ENCODE measurements at places on chromosomes 1 and 21.

DNA sequence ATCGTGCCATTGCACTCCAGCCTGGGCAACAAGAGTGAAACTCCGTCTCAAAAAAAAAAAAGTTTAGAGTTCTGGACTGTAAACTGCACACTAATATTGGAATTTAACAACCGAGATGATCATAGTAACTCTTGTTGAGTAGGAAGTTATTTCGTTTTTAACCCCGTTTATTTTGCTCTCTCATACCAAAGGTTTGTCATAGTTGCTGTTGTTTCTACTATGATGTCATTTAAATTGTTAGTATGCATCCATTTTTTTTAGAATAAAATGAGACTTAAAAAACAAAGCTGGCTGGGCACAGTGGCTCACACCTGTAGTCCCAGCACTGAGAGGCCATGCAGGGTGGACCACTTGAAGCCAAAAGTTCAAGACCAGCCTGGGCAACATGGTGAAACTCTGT is 49.3 kb downstream of the DOP1B start:
- no peak for DNase-seq

- no peak for DNase-seq
Measured at GRCh38 chr1:50027794-50028193, 4.0 kb upstream of the AGBL4 start.

GRCh38 chr21:36792505-36792967 is 93.6 kb downstream of the SIM2 start:
- peak; percentile 2 for DNase-seq

- DNase-seq, result no peak
Measured at GRCh38 chr1:25026730-25027450, 96.8 kb upstream of the RUNX3 start.

GRCh38 chr1:193264313-193265065 is 78.1 kb upstream of the B3GALT2 start:
- DNase-seq, result no peak

DNA sequence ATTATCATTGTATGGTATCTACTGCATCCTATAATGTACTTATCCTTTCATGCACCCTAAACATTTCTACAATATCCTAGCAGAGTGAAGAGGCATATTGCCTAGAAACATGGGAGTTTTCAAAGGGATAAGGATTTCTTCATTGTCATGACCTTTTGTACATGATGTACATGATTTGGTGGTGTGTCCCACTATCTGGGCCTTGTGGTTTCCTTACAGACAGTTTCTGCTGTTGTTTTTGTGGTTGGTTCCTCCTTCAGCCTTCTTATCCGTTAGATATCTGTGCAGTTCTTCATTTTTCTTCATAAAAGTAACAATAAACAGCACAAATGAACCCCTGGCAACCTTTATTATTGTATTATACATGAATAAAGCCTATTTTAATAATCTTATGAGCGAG is 70.4 kb upstream of the BACH1 start:
- DNase-seq, result no peak

DNA sequence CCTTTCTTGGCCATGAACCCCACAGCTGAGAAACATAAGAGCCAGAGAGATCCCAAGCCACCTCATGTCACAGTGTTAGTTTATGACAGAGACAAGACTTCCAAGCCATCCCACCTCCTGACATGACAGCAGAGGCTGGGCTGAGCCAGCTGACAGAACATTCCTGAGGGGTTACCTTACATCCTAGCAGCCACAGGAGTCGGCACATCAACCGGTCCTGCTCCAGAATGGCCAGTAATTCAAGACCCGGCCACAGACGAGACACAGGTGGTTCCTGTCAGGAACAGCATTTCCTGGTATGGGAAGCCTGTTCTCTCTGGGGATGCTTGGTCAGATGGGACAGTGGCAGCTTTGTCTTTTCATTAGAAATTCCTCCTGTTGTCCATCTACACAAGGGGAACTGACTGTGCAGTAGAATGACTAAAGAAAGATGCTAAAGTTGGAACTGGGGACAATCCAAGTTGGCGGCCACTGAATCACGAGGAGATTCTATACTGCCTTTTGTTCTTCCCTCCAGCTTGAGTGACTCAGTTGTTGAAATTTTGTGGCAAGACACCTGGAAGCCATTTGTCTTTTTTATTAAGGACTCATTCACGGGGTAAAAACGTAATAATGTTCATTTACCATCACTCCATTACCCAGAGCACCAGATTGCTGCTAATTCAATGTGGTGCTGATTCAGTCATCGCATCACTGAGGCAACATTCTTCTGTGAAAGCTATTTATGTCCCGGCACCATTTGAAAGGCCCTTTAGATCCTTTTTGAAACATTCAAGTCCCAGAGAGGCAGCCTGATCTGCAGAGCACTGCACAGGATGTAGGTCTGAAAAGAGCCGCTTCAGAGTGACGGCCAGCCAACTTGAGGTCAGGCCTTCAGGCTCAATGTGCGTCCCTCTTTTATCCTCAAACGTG is 37.2 kb upstream of the NPL start:
- no peak for DNase-seq

DNA sequence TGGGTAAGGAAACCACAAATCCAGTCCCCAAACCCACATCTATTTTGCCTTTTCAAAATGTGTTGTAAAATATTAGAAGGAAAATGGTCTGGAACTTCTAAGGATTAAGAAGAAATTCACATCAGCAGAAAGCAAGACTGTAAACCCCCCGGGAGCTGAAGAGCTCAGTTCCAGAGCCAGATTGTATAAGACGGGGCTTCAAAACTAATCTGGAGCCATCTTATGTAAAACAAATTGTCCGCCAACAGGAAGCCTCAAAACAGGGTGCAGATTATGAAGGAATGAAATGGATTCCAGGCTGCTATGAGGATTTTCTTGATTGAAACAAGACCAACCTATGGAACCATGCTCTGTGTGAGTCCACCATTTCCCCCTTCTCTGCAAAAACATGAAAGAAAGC is 25.1 kb upstream of the HUNK start:
- no peak for DNase-seq

- DNase-seq, result no peak
Measured at GRCh38 chr1:236514703-236515442, 8.9 kb upstream of the LGALS8 start.

GRCh38 chr1:112901387-112901786 is 54.6 kb downstream of the SLC16A1 start:
- no peak for DNase-seq

DNA sequence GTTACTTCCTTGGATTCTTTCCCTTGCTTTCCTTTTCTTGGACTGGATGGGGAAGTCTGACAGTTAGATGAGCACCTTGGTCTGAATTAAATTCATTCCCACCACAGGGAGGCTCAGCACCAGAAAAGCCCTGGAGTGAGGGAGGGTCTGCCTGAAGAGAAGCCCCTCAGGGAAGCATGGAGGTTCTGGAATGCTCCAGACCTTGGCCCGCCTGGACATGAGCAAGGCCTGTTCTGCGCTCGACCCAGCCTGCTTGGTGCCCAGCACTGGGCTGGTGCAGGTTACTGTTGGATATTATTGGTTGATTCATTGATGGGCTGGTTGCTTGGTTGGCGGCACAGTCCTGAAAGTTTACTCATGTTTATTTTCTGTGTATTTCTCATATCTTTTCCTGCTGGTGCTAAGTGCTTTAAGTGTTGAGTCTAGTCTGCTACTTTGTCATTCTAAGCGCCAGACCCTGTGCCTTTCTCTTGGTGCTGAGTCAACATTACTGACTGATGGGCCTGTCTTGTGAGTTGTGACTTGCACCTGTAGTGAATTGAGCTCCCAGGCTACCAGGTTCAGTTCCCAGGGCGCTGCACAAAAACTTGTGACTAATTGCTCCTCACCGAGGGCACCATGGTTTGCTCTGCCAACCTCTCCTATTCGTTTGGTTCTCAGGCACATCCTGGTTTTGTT is 538.5 kb downstream of the KIF26B start:
- DNase-seq, result no peak

DNA sequence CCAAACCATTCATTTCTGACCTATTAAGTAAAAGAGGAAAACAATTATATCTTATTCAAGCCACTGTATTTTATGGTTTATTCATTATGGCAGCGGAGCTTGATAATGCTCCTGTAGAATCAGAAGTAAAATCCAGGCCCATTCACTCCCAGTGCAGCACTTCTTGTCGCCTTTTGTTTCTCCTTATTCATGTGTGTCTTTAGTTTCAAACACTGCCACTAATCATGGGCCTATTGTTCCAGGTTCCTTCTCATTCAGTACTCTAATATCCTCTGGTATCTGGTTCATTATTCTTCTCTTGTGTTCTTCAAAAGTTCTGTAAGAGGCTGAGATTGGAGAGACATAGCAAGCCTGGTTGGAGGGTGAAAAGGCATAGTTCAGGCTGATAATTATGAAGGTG is 218.3 kb downstream of the LRRIQ3 start:
- DNase-seq, result no peak

DNA sequence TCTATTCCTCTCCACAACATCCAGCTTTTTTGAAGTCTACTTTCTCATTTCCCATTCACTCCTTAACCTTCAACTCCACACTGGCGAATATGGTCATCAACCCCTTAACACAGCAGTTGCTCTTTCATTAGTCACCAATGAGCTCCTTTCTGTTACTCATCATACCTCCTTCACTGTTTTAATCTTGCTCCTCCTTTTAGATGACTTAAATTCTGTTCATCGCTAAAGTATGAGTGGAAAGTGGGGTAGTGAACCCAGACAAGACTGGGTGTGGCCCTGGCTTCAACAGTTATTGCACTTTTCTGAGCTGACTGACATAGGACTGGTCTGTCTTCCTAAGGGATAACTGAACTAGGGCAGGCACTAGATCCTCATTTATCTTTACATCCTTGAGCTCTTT is 51.3 kb downstream of the AKT3 start:
- no peak for DNase-seq

DNA sequence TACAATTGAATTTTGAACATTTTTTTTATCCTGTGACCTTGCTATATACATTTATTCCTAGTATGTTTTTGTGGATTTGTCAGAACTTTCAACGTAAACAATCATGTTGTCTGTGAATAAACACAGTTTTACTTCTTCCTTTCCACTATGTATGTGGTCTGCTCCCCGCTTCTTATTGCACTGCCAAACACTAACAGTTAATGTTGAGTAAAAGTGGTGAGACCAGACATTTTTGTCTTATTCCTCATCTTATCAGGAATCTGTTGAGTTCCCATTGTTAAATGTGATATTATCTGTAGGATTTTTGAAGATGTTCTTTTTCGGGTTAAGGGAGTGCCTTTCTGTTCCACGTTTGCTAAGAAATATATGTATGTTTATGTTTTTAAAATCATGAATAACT is 45.9 kb downstream of the CAMSAP2 start:
- DNase-seq, result no peak

DNA sequence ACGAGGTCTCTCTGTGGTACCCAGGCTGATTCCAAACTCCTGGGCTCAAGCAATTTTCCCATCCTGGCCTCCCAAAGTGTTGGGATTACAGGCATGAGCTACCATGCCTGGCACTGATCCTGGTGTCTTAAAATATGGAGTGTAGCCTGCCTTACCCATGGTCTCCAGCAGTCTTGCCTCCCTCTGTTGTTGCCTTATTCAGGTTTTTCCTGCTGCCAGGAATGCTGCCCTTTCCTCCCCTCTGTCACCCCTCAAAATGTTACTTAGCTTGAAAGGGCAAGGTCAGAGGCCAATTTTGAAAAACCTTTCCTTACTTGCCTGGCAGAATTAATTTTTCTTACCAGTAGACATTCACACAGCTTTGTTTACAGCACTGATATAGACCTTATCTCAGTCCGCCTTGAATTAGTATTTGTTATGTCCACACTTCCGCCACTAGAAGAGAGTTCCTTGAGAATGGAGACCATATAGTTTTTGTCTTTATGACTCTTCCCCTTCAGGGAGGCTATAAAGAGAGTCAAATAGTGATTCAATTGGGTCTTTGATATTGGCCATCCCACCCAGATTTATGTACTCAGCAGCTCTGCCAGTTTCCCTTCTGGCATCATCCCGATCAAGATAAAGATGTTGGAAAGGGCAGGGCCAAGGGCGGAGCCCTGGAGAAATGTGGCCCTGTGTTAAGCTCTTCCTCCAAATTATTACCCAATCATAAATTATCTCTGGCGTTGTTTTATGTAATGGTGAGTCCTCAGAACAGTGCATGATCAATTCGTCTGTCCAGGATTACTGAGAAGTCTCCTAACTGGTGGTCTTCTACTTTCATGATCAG is 38.8 kb downstream of the C1orf21 start:
- DNase-seq, result no peak

DNA sequence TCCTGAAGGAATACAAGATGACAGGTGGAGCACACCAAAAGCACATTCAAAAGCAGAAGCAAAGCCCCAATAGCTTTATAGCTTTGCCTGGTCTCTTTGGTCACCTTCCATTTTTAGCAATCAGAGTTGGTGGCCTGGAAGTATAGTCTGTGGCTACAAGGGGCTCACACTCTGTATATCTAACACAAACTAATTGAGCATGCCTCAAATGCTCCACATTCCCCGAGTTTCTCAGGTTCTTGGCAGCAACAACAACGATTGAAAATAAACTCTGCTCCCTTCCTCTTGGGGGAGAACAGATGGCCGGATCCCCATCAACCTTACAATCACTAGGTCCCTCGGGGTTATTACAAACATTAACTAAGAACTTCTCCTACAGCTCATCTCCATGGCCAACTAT is 24.9 kb upstream of the TADA1 start:
- no peak for DNase-seq

DNA sequence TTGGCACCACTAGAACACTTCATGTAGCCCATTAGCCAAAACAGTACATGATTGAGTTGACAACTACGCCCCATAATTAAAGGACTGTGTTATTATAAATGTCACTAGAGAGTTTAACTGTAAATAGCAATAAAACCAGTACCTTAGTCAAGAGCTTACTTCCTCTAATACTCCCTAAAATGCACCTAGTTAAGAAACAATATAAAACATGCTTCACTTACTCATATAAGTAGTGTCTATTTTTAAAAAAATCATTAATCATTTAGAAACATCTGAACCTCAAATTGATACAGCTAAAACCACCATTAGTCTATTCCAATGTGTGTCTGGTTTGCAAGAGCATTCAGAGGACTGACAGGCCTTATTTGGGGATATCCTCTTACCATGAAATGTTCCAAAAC is 25.3 kb downstream of the PTP4A2 start:
- DNase-seq, result no peak

DNA sequence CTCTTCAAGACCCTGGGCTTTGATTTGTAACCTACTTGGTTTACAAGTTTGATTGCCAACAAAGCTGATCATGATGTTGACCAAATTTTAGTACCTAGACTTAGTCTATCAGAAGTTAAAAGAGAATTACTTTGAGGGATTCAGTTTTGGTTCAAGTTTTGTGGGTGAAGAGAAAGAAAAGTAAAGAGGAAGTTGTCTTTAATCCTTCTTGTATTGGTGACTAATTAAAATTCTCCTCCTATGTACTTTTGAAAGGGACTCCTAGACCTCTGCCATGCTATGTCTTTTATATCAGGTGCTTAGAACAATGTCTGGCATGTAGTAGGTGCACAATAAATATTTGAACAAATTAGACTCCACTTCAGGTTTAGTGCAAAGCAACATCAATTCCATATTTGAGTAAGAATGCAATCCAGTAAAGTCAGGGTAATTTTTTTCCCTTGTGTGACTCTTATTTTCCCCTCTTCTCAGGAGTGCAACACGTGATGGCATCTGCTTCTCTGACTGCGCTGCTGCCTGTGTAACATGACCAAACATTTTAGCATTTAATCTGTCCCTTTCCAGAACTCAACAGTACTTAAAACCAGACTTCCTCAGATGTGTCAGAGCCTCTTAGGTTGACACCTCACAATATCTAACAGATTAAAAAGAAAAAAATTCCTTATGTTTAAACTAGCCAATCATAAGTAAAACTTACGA is 41.1 kb upstream of the KCNQ4 start:
- peak; percentile 24 for DNase-seq

GRCh38 chr21:42454786-42455185 is 41.2 kb downstream of the RSPH1 start:
- DNase-seq, result no peak

All from activated T-cell treated with anti-CD3 and anti-CD28 coated beads, Interleukin-2, amount 50 U/mL, for 72 hours (primary cell).